Upper lobe of right lung (tissue), 1 donor: ENCODE measurements at places on chromosomes 5 and 9. TPM values are rescaled to one million over a fixed set of nuclear protein-coding genes. Genes with fewer than 3 reads are reported as not detected.
A peak's percentile ranks its signal among the peaks of the same experiment; 100 is the strongest.

The ADAMTS12 gene
- total RNA-seq: 11.2 TPM

The PFDN1 gene
- 54.0 TPM for total RNA-seq

GRCh38 chr9:136629879-136630661 is 32.6 kb upstream of the EGFL7 start:
- peak; percentile 86 for DNase-seq

- no peak for DNase-seq
Observed at GRCh38 chr9:133960568-133961129, 31.5 kb downstream of the VAV2 start.

- no peak for DNase-seq
Observed at GRCh38 chr5:138972836-138973235, 97.7 kb upstream of the LRRTM2 start.

GRCh38 chr9:77926371-77926878 is 105.2 kb downstream of the GNAQ start:
- no peak for DNase-seq

The PCDHB8 gene
- 2.4 TPM for total RNA-seq

The TMC1 gene
- total RNA-seq: not detected

The PSMB7 gene
- 73.5 TPM for total RNA-seq
